ENCODE measurements at places on chromosomes 12 and 14.

- DNase-seq: no peak
These were observed 99.7 kb upstream of the PLEKHG7 start for GRCh38 chr12:92602930-92603623.

DNA sequence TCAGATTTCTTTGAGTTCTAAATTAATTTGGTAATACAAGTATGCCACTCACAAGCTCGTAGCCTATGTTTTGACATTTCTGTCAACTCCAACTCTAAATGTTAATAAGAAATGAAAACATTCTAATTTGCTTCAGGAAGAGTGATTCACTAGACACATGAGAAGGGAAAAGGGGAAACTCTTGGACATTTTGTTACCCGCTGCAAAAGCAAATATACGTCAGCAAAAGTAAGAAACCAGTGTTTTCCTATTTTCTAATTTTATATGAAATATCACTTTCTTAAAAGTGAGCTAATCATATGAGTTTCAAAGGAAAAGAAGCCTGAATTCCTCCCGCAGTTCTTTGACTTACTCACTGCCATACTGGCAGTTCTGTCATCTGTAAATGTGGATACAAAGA, 162.3 kb downstream of the GRIP1 start:
- DNase-seq: no peak

- DNase-seq: no peak
These were observed 4.6 kb upstream of the NGB start for GRCh38 chr14:77275601-77276017.

DNA sequence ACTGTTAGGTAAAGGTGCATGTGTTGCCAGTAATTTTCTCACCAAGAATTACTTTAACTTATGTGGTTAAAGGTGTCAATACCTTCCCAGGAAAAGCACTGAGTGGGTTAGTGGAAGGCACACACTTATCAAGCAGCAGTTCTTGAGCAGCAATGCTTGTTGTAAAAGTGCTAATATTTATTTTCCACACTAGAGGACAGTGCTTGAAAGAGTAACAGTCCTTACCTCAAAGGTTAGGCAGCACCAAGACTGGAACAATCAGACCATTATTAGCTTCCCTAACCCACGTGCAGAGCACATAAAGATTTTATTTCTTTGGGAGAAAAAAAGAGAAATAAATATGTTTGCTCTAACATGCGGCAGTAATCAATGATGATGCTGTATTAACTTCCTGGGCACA, 48.8 kb upstream of the KRR1 start:
- no peak for DNase-seq

- no peak for DNase-seq
These were observed 711.9 kb upstream of the TMEM132C start for GRCh38 chr12:127555071-127555470.

- DNase-seq: no peak
These were observed 7.0 kb downstream of the DAZAP2 start for GRCh38 chr12:51245476-51246253.

DNA sequence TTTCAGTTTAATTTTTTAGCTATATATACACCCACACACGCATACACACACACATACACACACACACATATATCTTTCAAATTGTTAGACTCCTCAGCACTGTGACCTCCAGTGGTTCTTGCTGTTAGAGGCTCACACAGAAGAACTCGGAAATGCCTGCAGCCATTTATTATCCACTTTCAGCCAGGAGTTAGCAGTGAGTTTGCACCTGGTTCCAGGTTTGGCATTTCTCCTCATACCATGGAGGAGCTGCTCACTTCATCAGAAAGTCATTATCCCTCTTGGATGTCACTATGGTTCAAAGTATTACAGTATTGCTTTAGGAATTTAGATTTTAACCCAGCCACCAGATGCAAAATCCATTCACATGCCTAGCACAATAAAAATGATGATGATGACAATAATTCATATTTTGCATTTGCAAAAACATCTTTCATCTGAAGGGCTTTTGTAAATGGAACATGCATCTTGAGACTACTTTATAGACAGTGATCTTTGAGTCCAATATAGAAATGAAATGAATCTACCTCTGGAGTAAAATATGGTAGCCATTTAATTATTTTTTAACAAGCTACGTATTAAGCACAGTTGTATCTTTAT, 42.3 kb downstream of the NPAS3 start:
- DNase-seq: peak; percentile 43

GRCh38 chr12:49027846-49028555, 9.4 kb upstream of the PRKAG1 start:
- DNase-seq: no peak

- no peak for DNase-seq
These were observed 68.5 kb upstream of the FUT8 start for GRCh38 chr14:65344011-65344410.

- DNase-seq: no peak
These were observed 127.2 kb upstream of the GSC start for GRCh38 chr14:94897082-94897481.

All from right forelimb (tissue), 1 donor.